ENCODE measurements at places on chromosomes 1 and 21.

DNA sequence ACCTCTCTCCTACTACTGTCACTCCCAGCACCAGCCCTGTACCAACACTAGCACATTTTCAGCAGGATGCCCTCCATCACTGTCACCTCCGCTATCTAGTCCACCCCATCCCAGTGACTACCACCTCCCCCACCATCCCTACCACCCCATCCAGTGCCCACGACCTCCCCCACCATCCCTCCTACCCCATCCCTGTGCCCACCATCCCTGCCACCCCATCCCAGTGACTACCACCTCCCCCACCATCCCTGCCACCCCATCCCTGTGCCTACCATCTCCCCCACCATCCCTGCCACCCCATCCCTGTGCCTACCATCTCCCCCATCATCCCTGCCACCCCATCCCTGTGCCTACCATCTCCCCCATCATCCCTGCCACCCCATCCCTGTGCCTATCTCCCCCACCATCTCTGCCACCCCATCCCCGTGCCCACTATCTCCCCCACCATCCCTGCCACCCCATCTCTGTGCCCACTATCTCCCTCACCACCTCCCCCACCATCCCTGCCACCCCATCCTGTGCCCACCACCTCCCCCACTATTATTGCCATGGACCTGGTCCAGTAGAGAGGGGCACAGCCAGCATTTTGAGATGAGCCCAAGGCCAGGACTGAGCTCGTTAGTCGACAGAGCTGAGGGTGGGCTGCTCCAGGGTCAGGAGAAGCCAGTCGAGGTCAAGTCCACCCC lies 45.7 kb downstream of the DISP3 start:
- DNase-seq, result no peak

DNA sequence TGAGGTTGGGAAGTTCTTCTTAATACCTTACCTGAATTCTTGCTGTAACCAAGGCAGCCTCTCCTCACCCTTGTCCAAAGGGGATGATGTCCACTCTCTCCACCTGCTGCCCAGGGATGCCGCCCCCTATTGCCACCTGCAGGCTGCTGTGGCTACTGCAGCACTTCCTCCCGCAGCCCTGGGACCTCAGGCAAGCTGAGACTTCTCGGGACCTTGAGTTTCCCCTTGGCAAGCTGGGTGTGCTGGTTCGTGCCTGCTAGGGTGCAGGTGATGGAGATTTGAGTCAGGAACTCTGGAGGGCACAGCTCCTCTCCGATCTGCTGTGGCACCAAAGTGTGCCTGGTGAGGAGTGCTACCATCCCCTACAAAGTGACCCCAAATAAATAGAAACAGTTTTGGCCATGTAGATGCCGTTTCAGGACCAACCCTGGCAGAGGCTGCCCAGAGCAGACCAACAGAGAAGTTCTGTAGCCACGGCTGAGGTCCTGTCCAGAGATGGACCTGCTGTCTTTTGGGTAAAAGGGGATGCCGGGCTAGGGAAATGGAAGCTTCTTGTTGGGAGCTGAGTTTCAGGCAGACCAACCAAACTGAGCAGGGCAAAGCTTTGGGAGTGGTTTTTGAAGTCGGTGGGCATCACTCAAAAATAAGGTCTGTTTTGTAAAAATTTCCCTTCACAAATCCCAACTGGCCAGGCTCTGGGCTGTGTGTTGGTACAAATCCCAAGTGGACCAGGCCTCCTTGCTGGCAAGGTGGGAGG lies 31.7 kb downstream of the RUNX3 start:
- DNase-seq, result no peak

GRCh38 chr1:84795213-84795612 lies 97.8 kb downstream of the LPAR3 start:
- no peak for DNase-seq

DNA sequence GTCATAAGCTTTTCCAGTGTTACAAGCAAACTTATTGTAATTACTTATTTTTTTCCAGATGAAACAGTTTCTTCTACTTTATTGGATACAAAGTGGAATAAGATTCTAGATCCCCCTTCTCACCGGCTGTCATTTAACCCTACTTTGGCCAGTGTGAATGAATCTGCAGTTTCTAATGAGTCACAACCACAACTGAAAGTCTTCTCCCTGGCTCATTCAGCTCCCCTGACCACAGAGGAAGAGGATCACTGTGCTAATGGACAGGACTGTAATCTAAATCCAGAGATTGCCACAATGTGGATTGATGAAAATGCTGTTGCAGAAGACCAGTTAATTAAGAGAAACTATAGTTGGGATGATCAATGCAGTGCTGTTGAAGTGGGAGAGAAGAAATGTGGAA lies 95.5 kb downstream of the ZFYVE9 start:
- peak; percentile 21 for DNase-seq

GRCh38 chr1:22704440-22705067 lies 6.1 kb upstream of the EPHB2 start:
- peak; percentile 20 for DNase-seq

GRCh38 chr1:56285554-56286402 lies 293.6 kb downstream of the PLPP3 start:
- peak; percentile 61 for DNase-seq

DNA sequence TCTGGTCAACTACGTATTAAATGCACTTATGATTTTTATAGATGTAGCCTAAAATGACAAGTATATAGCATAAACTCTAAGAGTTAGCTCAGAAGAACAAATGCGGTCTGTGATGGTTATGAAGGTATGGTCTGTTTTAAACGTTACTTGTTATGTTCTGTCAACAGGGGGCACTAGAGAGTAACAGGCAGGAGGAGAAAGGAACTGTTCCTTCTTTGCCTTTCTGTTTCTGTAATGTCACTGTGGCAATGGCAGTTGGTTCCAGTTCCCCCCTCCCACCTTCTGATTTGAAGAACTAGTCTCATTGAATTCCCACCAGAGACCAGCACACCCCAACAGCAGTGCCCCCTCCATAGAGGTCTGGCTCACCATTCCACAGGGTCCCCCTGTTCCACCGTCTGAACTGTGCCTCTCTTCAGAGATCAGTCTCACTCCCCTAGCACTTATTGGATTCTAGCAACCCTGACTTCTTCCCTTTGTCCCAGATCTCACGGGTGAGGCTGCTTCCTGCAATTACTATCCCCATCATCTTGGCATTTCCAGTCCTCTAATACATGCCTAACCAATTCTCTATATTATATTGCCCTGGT lies 14.0 kb downstream of the KRTAP24-1 start:
- DNase-seq, result no peak

DNA sequence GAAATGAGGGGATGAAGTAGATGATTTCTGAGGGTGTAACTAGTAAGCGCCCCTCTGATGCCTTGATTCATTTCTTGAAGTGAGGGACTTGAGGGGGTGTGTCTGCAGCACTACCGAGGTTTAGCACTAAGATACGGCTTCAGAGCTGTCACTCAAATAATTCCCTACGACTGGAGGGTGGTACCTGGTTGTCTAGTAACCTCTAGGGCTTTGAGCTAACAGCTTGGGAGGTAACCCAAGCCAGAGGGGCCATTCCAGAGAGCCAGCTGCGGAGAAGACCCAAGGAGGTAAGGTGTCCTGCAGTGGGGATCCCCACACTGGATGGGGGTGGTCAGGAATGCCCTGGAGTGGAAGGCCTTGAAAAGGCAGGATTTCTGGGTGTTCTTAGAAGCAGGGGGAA lies at the start of gene TTC24:
Gene TTC24 (plus strand): TSS at position 252 of the 400 bp plus-strand sequence. CDS start 1,642 bp downstream, outside the sequence.
- DNase-seq, result no peak

DNA sequence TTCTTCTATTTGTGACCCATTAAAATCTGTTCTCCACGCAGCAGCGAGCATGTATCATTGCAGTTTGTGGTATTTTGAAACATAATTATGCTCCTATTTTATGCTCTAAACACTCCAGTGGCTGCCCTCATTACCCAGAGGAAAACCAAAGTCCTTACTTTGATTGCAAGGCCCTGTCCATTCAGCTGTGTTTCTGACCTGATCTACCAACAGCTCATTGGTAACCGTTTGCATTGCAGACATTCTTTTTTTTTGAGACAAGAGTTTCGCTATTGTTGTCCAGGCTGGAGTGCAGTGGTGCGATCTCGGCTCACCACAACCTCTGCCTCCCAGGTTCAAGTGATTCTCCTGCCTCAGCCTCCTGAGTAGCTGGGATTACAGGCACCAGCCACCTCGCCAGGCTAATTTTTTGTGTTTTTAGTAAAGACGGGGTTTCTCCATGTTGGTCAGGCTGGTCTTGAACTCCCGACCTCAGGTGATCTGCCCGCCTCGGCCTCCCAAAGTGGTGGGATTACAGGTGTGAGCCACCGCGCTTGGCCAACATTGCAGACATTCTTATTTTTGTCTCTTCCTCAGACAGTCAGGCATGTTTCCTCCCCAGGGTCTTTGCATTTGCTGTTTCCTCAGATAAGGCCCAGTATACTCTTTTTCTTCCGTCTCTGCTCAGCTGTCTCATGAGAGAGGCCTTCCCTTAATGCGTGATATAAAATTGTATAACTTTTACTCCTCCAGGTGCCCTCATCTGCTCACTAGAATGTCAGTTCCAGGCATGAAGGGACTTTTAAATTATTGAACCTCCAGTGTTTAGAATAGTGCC lies 32.5 kb downstream of the THRAP3 start:
- no peak for DNase-seq

- peak; percentile 16 for DNase-seq
Observed at GRCh38 chr1:110542725-110543124, 23.8 kb upstream of the KCNA10 start.

DNA sequence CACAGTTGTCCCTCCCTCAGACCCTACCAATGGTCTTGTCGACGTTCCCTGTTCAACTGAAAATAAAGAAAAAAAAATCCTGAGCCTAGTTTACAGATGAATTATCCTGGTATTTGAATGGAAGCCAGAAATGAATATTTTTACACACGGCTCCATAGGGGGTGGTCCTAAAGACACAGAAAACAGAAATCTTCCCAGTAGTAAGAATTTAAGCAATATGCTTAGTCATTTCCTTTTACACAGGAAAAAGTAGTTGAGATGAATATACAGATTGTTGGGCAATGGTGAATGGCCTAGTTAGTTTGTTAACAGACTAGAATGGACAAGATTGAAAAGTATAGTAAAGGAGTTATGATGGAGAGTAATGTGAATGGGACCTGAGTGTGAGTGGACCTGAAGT lies 67.4 kb downstream of the RGS18 start:
- DNase-seq, result no peak

- DNase-seq, result no peak
Observed at GRCh38 chr1:72568113-72568512, 285.8 kb upstream of the NEGR1 start.

GRCh38 chr1:228176024-228176395 lies 10.4 kb downstream of the IBA57 start:
- no peak for DNase-seq

- DNase-seq, result peak; percentile 99
Observed at GRCh38 chr1:59150577-59151386, 146.1 kb upstream of the FGGY start.

GRCh38 chr1:226938903-226939437 lies 1.1 kb upstream of the COQ8A start:
- peak; percentile 27 for DNase-seq

DNA sequence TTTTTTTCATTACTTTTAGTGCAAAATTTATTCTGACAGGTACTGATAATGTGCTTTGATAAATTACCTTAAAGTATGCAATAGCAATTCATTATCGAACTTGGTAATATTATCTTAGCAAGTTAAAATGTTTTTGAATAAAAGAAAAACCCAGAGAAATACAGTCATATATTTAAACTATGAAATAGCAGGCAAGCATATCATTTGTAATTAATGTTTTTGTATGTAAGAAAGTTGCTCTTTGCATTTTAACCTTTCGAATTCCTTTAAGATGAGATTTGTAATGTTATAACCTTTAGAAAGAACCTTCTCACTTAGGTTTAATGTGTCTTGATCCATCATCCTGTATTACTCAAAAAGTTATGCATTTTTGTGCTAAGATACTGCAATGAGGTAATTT lies 585.6 kb downstream of the PTBP2 start:
- no peak for DNase-seq

DNA sequence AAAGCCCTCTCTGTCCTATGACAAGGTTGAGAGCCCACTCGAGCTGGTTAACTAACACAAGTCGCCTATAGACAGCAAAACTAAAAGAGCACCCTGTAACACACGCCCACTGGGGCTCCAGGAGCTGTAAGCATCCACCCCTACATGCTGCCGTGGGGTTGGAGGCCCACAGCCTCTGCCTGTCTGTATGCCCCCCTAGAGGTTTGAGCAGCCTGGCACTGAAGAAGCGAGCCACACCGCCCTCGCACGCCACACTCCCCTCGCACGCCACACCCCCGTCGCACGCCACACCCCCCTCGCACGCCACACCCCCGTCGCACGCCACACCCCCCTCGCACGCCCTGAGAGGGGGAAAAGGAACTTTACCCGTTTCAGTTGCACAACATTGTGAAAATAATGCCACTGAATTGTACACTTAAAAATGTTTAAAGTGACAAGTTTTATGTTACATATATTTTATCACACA lies 13.2 kb upstream of the HMGCL start:
- DNase-seq, result no peak

- no peak for DNase-seq
Observed at GRCh38 chr1:12343823-12344487, 114.1 kb downstream of the VPS13D start.

DNA sequence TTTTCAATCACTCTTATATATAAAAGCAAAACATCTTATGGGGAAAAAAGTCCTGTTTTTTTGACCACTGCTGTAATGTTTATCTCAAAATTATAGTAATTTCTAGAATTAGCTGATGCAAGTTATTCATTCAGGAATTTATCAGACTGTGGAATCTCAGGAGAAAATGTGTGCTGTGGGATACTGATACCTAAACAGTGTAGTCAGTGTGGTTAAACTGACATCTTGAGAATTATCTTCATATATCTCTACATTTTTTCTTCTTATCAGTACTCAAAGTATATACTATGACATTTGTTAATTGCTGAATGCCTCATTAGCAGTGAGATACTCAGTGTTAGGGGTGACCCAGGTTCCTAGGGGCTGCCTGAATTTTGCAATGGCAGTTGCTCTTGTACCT lies 839.3 kb downstream of the KCNT2 start:
- DNase-seq, result no peak

DNA sequence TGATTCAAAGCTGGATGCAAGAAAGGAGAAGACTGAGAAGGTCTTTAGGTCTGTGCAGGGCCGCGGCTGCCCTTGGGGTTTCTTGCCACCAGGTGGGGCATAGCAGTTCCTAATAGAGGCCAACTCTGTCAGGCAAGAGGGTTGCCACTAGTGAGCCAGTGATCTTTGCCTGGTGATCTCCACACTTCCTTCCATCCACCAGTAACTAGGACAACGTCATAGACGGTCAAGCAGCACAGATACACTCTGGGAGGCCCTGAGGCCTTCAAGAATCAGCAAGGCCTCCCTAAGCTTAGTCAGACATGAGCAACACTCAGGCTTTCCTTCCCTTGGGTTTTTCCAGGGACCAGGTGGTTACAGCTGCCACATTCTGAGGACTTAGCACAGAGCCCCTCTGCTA lies 32.9 kb upstream of the ATP2B4 start:
- no peak for DNase-seq

- no peak for DNase-seq
Observed at GRCh38 chr1:41799723-41800122, 119.0 kb downstream of the HIVEP3 start.
